ENCODE measurements at places on chromosomes 1 and 21. TPM values are rescaled to one million over a fixed set of nuclear protein-coding genes. Genes with fewer than 3 reads are reported as not detected.

DNA sequence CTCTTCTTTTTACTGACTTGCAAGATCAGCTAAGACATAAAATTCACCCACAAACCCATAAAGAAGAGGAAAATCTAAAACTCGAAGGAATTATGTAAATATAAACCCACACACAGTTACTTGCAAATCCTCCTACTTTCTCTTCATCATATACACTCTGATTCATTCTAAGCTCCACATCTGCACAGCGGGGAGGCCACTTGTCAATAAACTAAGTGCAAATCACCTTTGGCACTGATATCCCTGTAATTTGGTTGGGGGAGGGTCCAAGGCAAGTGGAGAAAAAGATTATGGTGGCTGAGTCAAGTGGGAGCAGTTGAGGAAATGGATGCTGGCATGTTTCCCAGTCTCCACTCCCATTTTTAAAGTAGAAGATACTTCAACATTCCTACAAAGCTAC, 596.5 kb downstream of the MATN1 start:
- DNase-seq = no peak

GRCh38 chr1:162186406-162186805, 116.9 kb downstream of the NOS1AP start:
- no peak for DNase-seq

DNA sequence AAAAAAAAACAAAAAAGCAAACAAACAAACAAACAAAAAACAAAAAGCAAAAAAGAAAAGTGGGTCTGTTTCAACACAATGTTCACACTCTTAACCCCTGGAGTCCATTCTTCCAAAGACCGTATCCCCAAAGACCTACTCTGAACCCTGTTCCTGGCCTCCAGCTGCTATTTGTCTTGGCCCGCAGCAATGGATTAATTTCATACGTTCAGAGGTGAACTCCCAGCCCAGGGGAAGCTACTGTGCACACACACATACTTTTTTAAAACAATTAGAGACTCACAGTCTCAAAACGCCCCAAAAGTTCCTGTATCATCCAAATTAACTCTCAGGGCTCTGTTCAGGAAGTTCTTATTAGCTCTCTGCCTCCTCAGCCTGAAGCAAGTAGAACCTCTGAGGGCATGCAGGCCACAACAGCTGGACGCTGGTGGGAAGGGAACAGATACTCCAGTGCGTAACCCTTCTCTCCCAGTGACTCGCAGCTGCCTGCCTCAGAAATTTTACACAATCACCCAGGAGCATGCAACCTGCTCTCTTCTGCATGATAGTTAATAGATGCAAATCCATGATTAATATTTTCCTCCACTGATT, 395.4 kb downstream of the RRAGC start:
- DNase-seq = no peak

DNA sequence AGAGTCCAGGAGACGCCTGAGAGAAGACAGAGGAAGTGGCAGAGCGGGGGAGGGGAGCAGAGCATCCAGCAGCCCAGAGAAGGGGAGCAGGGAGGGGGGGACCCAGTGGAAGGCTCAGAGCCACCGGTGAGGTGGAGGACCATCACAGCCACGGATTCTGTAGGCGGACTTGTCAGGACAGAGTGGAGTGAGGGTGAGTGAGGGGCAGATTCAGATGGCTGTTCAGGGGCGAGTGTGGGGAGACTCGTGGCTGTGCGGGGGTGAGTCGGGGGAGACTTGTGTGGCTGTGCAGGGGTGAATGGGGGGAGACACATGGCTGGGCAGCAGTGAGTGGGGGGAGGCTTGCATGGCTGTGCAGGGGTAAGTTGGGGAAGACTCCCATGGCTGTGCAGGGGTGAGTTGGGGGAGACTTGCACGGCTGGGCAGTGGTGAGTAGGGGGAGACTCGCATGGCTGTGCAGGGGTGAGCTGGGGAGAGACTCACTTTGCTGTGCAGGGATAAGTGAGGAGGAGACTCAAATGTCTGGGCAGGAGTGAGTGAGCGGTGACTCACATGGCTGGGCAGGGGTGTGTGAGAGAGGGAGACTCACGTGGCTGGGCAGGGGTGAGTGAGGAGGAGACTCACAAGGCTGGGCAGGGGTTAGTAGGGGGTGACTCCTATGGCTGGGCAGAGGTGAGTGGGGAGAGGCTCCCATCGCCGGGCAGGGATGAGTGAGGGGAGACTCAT, 56.8 kb upstream of the ABCG1 start:
- DNase-seq = no peak

DNA sequence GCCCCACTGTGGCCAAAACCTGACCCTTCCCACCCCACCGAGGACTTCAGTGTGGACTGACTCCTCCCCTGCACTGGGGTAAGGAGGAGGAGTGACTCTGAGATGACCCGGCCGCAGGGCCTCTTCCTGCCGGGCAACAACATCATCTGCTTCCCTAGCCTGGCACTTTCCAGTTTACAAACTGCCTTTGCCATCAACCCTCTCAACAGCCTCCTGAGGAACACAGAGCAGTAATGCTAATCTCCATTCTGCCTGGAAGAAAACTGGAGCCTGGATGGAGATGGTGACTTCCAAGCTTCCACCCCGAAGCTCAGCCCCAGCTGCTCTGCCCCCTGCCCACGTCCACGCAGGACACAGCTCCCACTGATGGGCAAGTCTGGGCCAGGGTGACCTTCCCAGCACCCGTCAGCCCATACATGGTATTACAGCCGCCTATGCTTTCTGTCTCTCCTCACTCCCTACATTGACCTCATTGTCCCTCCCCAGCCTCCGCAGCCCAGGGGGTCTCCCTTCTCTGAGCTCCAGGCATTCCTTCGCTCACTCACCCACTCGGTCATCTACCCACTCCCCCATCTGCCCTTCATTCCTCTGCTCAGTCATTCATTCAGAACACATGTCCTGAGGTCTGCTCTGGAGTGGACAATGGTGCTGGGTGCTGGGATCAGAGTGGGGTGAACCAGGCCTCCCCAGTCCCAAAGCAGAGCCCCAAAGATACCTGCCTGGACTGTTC, 34.2 kb downstream of the RAP1GAP start:
- DNase-seq = no peak

Gene RIPK4
- total RNA-seq = 0.09 TPM

- DNase-seq = no peak
Observed at GRCh38 chr1:220970311-220970710, 91.1 kb downstream of the HLX start.

Gene RXFP4
- not detected for total RNA-seq

- DNase-seq = no peak
Observed at GRCh38 chr1:207021139-207021861, 11.3 kb downstream of the C1orf116 start.

Gene SHE
- 30.5 TPM for total RNA-seq

Gene TRPM2
- 9.9 TPM for total RNA-seq

Gene LCE1E
- not detected for total RNA-seq

- DNase-seq = no peak
Observed at GRCh38 chr1:63797056-63797726, 23.4 kb downstream of the ROR1 start.

Gene MANEAL
- total RNA-seq = 2.3 TPM

DNA sequence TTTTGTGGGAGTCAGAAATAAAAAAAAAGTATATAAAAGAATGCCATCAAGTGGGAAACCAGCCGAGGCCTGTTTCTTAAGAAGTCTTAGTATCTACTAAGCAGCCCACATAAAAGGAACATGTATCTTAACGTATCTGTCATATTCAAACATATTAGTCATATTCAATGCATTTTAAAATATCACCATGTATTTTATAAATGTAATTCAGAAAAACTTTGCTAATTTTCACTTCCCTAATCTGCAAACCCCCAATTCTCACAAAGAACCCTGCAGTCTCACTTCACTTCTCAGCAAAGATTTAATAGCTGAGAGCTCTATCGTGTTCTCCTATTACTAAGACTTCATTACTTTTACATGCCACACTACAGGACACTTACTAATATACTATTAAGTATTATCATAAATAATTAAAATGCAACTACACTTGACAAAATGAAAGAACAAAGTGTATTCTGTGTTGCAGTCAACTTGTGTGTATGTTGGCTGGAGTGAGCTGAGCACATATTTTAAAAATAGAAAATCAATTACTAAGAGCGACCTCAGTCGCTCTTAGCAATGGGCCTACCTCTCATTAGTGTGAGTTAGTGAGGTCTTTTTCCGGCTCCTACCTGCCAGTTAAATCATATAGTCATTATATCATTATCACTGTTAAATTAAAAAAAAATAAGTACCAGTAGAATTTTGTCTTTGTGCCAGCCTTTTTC, 484.3 kb downstream of the LMO4 start:
- DNase-seq = no peak

DNA sequence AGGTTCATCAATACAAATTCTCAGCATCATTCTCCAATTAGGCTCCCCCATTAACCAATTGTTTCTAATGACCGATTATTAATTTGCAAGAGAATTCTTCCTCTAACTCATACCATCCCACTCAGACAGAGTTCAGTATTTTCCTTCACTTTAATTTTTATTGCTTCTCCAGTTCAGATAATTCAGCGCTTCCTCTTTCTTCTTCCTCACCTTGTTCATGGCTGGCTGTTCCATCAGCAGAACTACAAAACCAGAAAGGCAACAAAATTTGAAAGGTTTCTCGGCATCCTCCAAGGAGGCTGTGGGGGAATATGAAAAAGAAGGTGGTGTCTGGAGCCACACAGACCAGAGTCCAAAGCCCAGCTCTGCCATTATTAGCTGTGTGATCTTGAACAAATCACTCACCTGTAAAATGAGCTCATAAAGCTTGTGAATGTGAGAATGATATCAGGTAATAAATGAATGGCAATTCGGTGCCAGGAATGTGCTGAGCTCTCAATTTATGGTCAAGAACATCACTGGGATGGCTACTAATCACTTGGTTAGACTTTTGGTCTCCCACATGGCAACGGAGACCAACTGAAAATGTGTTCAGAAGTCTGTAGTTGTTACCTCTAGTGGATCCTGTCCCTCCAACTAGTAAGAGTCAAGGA, 11.7 kb upstream of the ZNF436 start:
- DNase-seq = no peak

Gene KRTAP8-1
- total RNA-seq = not detected

Gene TFF2
- not detected for total RNA-seq

Gene DPH5
- total RNA-seq = 26.0 TPM

GRCh38 chr1:82455342-82455741, 654.6 kb downstream of the ADGRL2 start:
- DNase-seq = no peak

Gene SPRR2B
- not detected for total RNA-seq

DNA sequence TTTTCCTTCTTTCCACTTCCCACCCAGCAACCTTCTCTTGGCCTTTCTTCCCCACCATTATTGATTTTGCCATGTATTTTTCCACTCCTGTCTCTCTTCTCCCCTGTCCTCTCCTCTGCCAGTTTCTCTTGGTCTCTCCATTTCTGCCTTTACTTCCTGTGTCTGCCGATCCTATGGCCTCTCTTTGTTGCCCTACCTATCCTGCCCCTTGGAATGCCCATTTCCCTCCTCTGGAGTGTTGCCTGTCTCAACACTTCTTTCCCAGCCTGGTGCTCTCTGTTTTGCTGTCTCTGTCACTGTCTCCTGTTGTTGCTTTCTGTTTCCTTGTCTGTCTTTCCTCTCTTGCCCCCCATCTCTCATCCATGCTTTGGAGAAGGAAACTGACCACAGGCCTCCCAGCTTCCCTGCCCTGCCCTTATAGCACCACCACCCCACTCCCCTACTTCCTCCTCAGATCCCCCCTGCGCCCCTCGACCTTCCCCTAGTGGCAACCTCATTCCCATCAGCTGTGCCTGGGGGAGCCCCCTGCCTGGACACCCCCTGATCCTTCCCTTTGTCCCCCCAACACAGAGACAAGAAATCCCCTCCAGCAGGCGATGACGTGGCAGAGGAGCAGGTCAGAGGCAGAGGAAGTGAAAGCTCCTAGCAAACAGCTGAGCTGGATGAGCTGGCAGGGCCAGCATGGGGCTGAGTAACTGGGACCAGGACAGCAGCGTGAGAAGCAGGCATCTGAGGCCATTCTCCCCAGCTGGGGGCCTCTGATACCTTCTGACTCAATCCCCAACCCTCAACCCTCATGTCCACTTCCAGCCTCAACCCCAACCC, 6.6 kb upstream of the ETV3L start:
- peak; percentile 62 for DNase-seq

DNA sequence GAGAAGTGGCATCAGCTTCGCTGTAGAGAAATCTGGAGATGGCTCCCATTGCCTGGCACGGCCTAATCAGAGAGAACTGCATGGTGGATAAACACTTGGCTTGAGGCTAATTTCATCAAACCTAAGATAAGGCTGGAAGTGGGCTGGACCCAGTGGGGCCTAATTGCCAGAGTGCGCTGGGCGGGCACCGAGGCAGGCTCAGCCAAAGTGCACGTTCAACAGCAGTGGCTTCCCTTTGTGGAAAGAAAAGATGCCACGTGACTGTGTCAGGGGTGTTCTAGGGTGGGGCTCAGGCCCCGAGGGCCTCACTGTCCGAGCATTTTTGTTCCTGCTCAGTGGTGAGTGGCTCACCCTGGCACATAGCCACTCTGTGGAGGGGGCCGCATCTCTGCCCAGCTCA, 5.8 kb downstream of the PLCH2 start:
- no peak for DNase-seq

DNA sequence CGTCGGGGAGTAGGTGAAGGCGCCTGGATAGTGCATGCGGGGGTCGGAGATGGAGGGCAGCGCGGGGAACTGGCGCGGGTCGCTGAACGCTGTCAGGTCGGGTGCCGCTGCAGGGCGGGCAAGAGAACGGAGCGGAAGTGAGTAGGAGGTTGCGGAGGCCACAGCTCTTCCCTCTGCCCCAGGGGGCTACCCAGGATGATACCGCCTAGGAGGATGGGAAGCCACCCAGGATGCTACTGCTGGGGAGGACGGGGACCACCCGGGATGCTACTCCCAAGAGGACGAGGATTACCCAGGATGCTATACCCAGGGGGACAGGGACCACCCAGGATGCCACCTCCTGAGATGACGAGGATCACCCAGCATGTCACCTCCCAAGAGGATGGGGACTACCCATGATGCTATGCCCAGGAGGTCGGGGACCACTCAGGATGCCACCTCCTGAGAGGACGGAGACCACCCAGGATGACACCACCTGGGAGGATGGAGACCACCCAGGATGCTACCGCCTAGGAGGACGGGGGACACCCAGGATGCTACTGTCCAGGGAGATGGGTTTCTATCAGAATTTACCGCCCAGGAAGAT, 123.8 kb downstream of the CLIC6 start:
- DNase-seq = no peak

Gene MIXL1
- total RNA-seq = not detected

- DNase-seq = no peak
Observed at GRCh38 chr21:18228060-18228739, 16.4 kb upstream of the CHODL start.

GRCh38 chr1:40593449-40594186, 62.2 kb downstream of the ZNF684 start:
- no peak for DNase-seq

- no peak for DNase-seq
Observed at GRCh38 chr1:222772996-222773379, 36.0 kb downstream of the FAM177B start.

- DNase-seq = no peak
Observed at GRCh38 chr21:16409352-16409751, 679.6 kb downstream of the USP25 start.

All from sciatic nerve (tissue), 2 donors.